Fibroblast of mammary gland (primary cell): ENCODE measurements at places on chromosomes 7 and 10.

GRCh38 chr7:64888561-64888900 is 14.5 kb upstream of the ZNF273 start:
- no peak for DNase-seq

DNA sequence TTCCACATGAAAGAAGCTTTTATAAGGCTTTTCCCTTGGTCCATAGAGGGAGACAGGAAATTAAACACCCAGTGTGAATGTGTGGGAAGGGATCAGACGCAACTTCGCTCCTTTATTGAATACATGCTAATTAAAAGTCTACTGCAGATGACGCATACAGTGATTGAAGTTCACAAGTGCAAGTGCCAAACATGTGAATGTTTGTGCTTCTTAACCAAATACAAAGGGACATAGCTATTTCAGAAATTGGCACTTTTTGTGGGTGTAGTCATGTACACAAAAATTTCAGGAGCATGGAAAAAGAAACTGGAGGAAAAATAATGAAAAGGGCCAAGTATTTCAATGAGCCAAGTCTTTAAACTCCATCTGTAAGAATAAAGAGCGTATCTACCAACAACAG is 283.7 kb downstream of the SKAP2 start:
- no peak for DNase-seq

DNA sequence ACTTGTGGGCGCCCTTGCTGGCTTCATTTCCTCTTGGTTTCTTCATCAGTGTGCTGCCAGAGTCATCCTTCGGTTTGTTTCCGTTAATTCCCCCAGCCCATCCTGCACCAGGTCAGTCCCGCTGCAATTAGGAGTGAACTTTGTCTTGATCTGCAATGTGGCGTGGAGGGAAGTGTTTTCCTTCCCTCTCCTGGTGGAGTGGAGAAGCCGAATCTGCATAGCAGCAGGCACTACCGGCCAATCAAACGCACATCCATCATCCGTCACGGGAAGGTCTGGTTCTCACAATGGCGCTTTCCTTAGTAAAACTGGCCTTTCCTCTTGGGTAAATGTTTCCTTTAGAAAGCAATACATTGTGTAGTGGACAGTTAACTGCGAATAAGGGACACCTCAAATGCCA is 337.5 kb downstream of the CXCL12 start:
- no peak for DNase-seq

DNA sequence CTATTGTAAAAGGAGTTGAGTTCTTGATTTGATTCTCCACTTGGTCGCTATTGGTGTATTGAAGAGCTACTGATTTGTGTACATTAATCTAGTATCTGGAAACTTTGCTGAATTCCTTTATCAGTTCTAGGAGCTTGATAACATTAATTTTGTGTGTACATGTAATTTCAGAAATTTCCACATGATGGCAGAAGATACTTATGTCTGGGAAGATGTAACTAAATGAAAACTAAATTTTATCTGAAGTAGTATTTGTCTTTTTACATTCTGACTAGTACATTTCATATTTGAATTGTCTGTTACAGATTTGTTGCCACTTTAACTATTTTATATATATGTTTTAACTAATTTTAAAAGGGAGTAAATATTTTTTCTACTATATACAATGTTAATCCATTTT is 27.6 kb downstream of the SDHAF3 start:
- peak; percentile 58 for DNase-seq

- no peak for DNase-seq
These were observed 591.6 kb downstream of the REEP3 start for GRCh38 chr10:64112701-64113355.

DNA sequence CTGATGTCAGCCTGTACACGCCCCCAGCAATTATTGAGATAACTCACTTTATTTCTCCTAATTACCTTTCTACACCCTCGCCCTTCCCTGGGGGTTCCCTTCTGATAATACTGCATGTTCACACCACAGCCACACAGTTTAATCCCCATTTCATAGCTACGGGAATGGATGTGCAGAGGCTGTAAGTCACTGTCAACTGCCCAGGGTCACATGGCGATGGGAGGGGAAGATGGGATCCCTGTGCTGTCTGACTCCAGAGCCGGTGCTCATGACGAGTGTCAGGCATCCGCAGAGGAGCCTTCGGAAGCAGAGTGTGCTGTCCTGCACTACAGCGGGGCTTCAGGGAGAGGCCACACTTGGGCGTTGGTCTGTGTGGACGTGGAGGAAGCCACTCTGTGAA is 688.7 kb downstream of the SDK1 start:
- DNase-seq = no peak

- no peak for DNase-seq
These were observed 89.4 kb downstream of the RALA start for GRCh38 chr7:39712751-39713150.

- peak; percentile 16 for DNase-seq
These were observed 12.8 kb upstream of the COL17A1 start for GRCh38 chr10:104098358-104098925.

DNA sequence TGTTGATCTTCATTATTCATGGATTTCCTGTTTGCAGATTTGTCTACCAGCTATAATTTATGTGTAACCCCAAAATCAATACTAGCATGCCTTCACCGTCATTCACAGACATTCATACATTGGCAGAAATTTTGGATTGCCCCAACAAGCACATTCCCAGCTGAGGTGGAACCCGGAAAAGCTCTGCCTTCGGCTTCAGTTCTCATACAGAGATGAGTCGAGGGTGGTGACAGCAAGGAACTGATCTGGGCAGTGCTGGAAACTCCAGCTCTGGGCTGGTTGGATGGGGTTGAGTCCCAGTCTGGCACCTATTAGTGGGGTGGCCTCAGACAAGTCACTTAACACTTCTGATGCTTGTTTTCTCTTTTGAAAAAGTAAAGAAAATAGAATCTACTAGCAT is 267.5 kb downstream of the SNX13 start:
- DNase-seq = no peak

DNA sequence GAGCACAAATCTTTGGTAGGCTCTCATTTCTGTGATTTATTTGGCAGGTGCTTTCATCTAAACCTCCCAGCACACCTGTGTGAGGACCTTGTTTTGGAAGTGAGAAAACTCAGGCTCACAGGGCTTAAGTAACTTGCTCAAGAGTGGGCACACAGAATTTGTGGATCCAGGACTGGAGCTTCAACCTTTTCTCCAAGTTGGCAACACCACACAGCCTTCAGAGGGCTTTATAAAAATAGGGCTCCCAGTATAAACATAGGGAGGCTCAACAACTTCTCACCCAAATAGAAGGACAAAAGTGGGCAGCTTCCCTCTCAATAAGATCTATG is 182.2 kb upstream of the NEBL start:
- DNase-seq = no peak

DNA sequence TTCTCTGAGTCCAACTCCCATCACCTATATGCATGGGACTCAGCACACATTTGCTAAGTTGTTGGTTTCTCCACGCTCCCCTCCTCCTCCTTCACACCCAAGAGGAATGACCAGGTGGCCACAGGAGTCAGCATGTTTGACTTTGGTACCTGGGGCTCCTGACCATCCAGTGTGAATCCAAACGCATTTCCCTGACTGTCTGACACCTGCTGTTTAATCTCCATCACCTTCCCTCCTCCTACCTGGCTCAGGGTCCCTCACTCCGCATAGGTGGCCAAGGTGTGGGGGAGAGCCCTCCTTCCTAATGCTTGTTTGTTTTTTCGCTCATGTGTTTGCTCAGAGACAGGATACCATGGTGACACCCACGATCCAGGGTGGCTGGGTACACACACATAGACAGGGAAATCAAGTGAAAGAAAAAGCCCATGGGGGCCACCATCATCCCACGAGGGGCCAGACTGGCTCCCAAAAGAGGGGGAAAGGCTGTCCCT is 194.9 kb downstream of the KCNMA1 start:
- no peak for DNase-seq

DNA sequence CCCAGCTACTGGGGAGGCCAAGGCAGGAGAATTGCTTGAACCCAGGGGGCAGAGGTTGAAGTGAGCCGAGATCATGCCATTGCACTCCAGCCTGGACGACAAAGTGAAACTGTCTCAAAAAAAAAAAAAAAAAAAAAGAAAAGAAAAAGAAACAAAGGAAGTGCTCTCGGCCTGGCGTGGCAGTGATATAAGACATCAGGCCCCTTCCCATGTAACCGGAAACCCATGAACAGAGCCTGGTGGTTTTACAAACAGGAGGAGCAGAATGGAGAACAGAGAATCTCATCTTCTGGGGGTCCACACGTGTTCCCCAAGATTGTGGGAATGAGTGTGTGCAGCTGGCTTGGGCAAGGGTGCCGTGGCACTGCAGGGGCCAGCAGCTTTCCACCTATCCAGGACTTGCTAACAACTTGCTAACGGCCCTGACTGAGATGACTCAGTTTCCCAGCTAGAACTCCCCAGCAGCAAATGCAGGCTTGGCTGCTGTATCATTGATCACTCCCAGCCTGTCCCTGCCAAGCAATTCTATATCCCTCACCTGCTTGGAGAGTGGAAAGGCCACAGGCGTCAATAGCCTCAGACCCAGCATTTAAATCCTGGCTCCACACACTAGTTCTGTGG is 103.0 kb downstream of the COL26A1 start:
- DNase-seq = no peak

DNA sequence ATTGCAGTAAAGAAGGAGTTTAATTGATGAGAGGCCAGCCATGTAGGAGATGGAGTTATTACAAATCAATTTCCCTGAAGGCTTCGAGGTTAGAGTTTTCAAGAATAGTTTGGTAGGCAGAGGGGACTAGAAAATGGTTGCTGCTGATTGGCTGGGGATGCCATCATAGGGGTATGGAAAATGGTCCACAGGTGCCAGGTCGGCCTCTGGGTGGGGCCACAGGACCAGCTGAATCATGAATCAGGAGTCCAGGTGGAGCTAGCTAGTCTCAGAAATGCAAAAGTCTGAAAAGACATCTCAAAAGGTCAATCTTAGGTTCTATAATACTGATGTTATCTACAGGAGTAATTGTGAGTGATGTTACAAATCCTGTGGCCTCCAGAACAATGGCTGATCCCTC is 714.0 kb upstream of the GHITM start:
- DNase-seq = no peak

- DNase-seq = no peak
These were observed 2.4 kb upstream of the POLM start for GRCh38 chr7:44084701-44085100.

DNA sequence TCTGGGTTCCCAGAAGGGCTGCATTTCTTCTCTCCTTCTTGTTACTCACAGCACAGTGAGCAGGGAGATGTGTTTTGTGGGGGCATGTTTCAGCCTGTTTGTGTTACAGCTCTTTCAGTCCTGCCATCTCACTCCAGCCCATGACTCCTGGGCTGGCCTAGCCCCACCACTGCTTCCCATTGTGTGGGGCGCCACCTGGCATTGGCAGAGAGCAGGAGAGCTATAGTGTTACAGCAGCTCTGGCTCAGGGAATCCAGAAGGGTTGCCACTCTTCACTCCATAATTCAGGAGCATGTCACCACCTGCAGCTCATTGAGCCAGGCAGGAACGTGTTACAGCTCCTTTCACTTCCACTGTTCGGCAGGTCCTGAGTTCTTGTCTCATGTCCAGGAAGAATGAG is 30.0 kb downstream of the CLDN12 start:
- DNase-seq = no peak

- DNase-seq = peak; percentile 83
These were observed 45.0 kb upstream of the AGBL3 start for GRCh38 chr7:134941185-134941900.

GRCh38 chr10:118986815-118987790 is 42.4 kb upstream of the NANOS1 start:
- DNase-seq = no peak

- no peak for DNase-seq
These were observed 700 bp downstream of the MTPN start for GRCh38 chr7:135976312-135977006.

- no peak for DNase-seq
These were observed 15.1 kb downstream of the NCAPG2 start for GRCh38 chr7:158689488-158689887.
